ENCODE measurements at places on chromosomes 7 and 10.

DNA sequence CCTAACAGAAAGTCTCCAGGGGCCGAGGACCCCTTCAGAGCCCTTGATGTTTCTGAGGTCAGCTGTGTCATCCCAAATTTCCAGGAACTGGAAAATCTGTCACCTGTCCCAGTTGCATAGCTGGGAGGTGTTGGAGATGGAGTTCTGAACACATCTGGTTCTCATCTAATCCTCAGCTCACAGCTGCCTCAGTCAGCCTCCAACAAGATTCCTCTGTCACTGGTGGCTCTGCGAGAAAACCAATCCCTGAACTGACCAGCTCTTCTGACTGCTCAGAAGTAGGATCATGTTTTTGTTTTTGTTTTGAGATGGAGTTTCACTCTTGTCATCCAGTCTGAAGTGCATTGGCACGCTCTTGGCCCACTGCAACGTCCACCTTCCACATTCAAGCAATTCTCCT is 37.6 kb upstream of the MYL10 start:
- DNase-seq = no peak

GRCh38 chr10:44511166-44511565 is 126.3 kb upstream of the CXCL12 start:
- no peak for DNase-seq

DNA sequence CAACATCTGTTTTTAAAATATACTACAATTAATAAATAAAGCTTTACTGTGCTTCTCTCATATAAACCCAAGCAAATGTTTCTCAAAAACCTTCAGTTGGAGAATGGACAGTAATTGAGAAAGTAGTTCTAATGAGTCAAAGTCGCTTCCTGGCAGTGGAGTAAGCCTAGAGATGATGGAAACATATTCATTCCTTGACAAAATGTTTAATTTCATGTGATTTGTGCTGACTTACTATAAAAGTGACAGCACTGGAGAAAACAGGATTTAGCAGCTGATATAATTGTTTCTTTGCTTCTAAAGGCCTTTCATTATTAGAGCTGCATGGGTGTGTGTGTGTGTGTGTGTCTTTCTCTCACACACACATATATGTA is 9.0 kb downstream of the ELMO1 start:
- no peak for DNase-seq

DNA sequence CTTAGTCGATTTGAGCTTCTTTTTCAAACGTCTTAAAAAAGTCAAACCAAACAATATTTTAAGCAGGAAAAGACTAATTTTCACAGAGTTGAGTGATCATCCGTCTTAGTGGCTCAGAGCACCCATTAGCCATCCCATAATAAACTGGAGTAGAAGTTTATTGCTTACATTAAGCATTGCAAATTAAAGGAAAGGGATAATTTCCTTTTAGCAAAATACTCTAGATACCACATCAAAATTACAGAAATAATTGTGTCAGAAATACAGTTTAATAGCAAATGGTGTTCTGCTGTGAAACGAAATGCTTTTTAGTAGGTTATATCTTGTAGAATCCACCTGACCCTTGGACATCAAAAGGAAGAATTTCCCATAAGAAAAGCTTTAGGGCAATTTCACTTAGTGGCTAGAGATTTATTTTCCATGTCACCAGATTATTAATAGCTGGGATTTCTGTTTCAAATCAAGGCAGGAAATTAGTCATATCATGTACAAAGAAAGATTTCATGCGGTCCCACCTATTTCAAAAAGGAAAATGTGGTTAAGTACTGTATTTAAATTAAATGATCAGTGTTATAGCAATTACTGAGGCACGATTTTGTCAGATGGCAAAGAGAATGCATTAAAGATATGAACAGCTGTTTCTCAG is 96.2 kb downstream of the NPTX2 start:
- no peak for DNase-seq

Data from HL-60 (cell line).